ENCODE measurements at places on chromosomes 1 and 21. TPM values are rescaled to one million over a fixed set of nuclear protein-coding genes. Genes with fewer than 3 reads are reported as not detected.

DNA sequence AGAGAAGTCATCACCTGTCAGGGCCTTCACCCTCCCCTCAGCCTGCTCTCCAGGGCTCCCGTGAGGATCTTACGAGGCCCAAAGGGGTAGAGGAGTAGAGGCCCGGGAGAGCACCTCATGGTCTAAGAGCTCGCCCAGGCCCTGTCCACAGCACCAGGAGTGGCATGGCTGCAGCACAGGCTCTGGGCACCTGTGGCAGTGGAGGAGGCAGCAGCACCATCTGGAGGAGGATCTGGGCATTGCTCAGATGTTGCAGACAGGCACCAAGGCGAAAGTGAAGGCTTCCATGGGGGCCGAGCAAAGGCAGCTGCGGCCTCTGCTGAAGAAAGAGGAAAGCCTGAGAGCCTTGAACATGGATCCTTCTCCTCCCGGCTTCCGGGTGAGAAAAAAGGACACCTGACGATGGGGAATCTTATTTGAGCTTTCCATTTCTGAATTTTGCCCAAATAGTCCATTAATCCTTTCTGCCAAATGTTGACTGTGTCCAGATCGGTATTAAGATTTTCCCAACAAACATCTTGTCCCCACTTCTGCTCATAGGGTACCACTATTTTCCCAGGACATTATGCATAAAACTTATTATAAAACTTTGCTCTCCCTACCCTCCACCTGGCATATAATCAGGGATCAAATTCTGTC is 604.7 kb downstream of the PTPRC start:
- DNase-seq = peak; percentile 76

The CGN gene
- 0.30 TPM for total RNA-seq

The ZNF644 gene
- total RNA-seq = 53.9 TPM

The FHAD1 gene
- not detected for total RNA-seq

DNA sequence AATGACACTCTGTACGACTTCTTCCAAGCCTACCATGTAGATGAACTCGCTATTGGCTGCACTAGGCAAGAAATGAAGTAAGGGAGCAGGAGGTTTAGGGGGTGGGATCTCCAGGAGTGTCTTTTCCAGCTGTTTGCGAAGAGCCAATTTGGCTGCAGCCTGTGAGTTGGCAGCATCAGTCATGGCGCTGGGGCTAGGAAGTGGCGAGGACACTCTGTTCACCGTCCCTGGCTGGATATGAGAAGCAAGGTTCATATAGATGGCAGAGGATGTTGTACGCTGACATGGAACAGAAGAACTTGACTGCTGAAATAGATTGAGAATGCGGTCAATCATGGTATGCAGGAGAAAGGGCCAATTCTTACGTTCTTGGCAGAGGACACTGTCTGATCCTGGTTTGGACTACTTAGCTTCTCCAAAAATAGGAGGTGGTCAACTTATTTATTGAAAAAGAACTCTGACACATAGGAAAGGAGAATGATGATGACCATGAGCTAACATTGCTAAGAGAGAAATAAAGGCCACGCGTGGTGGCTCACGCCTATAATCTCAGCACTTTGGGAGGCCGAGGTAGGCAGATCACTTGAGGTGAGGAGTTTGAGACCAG is 41.2 kb downstream of the SLC27A3 start:
- DNase-seq = no peak

The ST6GALNAC3 gene
- 0.02 TPM for total RNA-seq

- no peak for DNase-seq
Measured at GRCh38 chr1:230237009-230237370, 170.0 kb downstream of the GALNT2 start.

- peak; percentile 42 for DNase-seq
Measured at GRCh38 chr1:45340816-45341466, 701 bp upstream of the MUTYH start.

The AXDND1 gene
- total RNA-seq = 0.42 TPM

DNA sequence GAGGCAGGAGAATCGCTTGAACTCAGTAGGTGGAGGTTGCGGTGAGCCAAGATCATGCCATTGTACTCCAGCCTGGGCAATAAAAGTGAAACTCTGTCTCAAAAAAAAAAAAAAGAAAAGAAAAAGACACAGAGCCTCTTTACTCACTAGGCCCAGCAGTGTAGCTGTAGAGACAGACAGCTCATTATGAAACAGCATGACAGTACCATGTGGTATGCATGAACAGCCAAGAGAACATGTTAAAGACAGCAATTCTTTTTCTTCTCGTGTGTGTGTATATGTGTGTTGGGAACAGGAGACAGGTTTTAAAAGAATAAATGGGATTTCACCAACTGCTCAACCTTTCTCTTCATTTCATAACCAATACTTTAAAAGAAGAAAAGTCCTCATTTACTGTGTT is 118.8 kb downstream of the PIK3R3 start:
- DNase-seq = no peak

DNA sequence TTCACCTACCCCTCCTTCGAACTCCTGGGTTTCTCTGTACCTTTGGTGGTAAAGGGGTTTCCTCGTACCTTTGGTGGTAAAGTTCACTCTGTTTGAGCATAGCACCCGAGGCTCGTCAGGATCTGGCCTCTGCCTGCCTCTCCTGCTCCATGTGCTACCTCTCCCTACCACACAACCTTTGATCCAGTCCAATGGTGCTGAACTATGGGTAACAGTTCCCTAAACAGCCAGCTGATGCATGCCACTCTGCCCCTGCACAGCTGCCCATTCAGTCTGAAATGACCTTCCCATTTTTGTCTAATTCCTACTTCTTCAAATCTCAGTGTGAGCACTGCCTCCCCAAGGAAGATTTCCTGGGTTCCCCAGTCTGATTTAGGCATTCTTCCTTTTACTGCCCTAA is 14.0 kb downstream of the OVAAL start:
- no peak for DNase-seq

DNA sequence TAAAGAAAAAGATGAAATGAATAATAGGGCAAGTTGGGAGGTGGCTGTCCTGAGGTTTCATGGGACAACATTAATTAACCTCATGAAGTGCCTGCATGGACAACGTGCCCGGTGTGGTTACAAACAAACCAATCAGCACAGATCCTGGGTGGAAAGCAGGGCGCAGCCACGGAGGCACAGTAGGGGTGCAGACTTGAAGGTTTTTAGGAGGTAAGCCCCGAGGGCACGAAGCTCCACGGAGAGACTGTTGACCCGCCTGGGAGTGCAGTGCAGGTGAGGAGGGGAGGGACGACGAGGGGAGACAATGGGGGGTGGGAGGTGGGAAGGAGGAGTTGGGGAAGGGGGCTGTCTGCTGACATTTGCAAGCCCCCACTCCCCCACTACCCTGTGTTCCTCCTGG is 2.3 kb upstream of the RIPK4 start:
- DNase-seq = no peak

DNA sequence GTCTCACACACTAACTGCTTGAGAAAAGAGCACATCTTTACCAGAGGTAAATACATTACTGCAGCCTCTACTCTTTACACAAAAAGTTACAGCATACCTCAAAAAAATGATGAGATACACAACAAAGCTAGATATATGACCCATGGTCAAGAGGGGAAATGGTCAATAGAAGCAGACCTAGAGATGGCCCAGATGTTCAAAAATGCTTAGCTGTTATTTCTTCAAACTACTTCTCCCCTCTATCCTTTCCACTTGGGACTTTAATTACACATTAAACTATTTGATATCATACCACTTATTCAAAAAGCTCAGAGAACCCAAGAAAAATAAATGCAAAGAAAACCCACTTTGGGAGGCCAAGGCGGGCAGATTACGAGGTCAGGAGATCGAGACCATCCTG is 12.8 kb downstream of the BRWD1 start:
- DNase-seq = no peak

The FAM78B gene
- 0.17 TPM for total RNA-seq

DNA sequence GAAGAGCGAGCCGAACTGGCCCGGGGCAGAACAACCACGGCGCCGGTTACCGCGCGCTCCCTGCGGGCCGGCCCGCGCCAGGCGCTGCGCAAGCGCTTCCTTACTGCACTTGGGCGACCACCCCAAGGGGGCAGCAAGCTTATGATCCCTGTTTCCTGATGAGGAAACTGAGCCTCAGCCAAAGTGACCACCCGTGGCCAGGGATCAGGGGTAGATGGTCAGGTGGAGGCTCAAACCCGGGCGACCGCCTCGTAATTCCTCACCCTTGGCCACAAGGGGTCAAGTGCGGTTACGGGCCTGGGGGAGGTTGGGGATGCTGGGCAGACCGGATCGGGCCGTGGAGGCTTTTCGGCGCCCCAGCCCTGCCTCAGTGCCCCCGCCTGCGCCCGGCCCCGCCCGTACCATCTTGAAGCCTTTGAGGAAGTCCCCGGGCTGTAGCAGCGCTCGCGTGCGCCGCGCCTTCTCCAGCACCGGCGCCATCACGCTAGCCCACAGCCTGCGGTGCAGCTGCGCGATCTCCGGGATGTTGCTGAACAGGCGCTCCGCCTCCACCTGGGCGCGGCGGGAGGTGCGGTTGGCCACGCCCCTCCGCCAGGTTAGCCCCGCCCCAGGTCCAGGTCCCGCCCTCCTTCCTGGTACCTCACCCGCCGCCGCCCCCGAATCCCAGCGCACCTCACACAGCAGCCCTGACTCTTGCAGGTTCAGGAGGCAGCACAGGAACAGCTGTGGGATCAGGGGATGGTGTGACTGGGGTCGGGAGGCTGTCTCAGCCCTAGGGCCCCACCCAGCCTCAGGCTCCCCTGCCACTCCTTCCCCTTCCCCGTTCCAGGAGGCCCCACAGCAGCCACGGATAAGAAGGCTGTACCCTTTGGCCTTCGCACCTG is 5.4 kb upstream of the TNFRSF25 start:
- no peak for DNase-seq

DNA sequence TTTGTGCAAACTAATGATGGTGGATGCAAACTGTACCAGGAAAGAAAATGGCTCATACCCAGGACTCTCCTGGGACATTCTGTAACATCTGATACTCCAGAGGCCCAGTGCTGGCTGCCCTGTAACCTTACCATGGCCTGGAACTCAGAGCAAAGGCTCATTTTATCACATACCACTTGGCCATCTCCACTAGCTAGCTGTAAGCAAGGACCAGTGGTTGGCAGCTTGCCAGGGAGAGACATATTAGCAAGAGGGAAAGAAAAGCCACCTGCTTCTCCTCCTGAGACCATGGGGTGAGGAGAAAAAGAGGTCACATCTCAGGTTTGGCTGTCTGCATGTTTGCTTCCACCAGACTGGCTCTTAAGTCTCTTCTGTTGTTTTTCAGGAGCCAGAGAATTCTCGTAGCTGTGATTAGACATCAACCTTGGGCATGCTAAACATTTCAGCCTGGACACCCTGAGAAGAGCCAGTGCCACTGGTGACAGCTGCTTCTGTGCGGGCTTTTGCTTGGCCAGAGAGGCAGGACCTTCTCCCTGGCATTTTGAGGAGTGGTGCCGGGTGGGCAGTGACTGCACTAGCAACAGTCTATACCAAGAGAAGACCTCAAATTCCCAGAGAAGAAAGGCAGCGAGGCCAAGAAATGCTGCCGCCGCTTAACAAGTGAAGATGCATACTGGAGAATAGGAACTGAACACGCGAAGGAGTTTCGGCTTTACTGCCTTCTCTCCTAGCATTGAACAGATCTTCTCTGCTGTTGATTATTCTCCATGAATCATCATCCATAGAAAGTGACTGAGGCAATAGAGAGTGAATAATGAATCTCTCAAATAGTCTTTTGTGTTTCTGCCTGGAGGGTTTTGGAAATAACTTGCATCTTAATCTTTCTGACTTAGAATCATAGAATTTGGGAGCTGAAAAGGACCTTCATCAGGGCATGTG is 6.7 kb upstream of the INKA2 start:
- DNase-seq = no peak

The RGS5 gene
- total RNA-seq = 2.2 TPM

The SSBP3 gene
- 93.4 TPM for total RNA-seq

DNA sequence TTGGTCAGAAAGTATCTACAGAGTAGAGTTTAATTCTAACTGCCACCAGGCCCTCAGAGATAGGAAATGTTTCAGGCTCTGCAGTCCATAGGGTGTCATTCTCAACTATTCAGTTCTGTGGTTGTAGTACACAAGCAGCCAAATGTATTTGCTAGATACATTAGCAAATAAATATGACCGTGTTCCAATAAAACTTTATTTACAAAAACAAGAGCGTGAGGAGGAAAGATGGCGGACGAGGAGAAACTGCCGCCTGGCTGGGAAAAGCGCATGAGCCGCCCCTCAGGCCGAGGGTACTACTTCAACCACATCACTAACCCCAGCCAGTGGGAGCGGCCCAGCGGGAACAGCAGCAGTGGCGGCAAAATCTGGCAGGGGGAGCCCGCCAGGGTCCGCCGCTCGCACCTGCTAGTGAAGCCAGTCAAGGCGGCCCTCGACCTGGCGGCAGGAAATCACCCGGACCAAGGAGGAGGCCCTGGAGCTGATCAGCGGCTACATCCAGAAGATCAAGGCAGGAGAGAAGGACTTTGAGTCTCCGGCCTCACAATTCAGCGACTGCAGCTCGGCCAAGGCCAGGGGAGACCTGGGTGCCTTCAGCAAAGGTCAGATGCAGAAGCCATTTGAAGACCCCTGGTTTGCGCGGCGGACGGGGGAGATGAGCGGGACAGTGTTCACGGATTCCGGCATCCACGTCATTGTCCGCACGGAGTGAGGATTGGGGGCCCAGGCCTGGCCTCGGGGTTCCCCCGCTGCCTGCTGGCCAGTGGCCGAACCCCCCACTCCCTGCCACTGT is 286.1 kb downstream of the LRRC40 start:
- no peak for DNase-seq

DNA sequence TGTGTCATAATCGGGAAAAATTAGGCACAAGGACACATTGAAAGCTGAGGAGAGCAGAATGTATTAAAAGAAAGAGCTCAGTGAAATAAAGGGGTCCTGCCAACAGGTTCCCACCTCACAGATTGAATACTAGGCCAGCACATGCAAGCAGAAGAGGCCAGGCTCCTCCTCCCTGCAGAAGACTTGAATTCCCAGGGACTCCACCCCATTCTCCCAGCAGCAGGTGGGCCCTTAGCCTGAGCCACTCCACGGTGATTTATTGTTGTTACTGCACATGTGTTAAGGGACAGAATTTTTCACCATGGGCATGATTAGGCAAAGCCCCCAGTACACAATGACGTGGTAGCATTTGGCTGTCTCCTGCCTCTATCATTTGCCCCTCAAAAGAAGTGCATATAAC is 1844.7 kb downstream of the NCAM2 start:
- no peak for DNase-seq
